ENCODE measurements at places on chromosomes 7 and 10. TPM values are rescaled to one million over a fixed set of nuclear protein-coding genes. Genes with fewer than 3 reads are reported as not detected.

Gene FHIP2A
- total RNA-seq, result 37.7 TPM

Gene FRG2B
- total RNA-seq, result not detected

GRCh38 chr7:156778201-156778600 lies 114.8 kb downstream of the LMBR1 start:
- DNase-seq, result no peak

- no peak for DNase-seq
Observed at GRCh38 chr10:23099816-23100215, 4.4 kb downstream of the MSRB2 start.

- DNase-seq, result no peak
Observed at GRCh38 chr10:86609920-86610319, 44.4 kb upstream of the OPN4 start.

DNA sequence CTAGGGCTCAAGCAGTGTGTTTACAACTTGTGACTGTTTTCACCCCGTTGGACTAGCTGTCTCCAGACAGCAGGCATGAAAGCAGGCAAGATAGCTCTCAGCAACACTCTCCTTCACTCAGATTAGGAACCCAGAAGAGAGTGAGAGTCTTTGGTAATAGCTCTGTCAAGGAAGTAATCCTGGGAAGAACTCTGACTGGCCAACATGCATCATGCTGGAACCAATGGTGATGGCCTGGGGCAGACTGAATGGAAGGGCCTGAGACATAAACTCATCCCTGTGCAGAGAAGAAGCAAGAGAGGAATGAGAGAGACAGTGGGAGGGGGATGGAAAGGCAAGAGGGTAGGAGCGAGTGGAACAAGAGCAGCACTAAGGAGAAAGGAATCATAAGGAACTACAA lies 48.9 kb downstream of the AKR1D1 start:
- DNase-seq, result no peak

GRCh38 chr7:127678337-127678736 lies 26.3 kb downstream of the SND1 start:
- DNase-seq, result no peak

- DNase-seq, result no peak
Observed at GRCh38 chr10:45580371-45581215, 92.0 kb downstream of the ZFAND4 start.
